ENCODE measurements at places on chromosomes 3 and 15.

DNA sequence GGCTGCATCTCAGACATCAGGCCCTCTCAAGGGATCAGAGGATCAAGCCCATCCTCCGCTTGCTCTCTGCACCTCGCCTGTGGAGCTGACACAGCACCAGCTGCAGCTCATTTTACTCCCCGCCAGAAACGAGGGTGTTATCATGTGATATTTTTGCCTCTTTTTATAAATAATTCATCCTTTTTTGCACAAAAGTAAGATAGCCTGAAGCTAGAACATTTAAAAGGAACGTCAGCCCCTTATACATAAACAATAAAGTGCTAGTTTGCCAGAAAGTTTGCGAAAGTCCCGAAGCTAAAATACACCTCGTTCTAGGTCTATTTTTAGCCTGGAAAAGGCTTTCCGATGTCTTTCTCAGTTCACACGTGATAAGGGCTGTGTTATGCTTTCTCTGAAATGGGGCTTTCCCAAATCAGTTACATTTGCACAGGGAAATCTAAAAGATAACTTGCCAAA, 9.6 kb upstream of the FAM174B start:
- peak; percentile 31 for DNase-seq

- DNase-seq, result no peak
Measured at GRCh38 chr3:192642651-192643050, 84.7 kb downstream of the FGF12 start.

GRCh38 chr3:18066899-18067582, 324.6 kb upstream of the TBC1D5 start:
- no peak for DNase-seq

DNA sequence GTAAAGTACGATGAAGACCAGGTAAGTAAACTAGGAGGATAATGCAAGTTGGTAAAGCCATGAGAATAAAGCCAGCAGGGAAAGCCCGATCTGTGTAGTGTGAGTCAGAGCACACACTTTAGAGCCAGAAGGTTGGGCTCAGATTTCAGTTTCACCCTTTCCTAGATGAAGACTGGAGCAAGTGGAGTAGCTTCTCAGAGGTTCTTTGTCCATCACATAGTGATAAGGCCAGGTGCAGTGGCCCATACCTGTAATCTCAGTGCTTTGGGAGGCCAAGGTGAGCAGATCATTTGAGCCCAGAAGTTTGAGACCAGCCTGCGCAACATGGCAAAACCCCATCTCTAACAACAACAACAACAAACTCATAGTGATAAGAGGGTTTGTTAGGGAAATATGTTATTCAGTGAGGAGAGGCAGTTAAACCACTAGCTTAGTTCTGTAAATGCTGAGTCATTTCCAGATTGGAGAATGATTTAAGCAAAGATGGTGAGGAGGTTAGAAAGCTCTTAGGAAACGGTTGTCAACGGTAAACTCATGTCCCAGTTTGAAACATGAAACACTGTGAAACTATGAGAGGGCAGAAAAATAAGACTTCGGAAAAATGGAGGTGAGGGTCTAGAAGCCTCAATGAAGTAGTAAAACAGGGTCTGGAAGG, 39.0 kb downstream of the IL12A start:
- DNase-seq, result peak; percentile 73

- no peak for DNase-seq
Measured at GRCh38 chr3:139263798-139264197, 80.0 kb upstream of the MRPS22 start.

- DNase-seq, result no peak
Measured at GRCh38 chr3:168061332-168061996, 34.3 kb downstream of the GOLIM4 start.

DNA sequence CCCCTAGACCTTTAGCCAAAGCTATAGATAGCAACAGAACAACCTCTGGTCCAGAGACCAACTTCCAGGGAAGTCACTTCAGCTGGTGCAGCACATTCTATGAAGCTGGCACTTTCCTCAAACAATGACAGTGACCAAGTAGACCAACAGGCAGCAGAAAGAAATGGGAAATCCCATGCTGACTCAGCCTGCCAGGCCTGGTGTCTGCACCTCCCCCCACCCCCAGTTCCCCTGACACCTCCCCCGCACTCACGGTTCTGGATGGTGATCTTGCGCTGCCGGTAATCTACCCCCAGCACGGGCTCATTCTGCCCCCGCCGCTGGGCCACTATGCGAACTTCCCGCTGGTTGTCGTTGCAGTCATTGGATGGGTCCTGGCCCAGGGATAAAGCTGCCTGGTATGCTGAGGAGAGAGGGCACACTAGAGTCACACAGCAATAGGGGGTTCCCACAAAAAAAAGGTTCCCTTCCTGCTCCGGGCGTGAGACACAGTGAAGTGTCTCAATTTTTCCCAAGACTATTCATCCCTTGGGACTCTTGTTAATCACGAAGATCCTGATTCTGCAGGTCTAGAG, 17.0 kb downstream of the ILDR1 start:
- DNase-seq, result no peak

GRCh38 chr3:115513416-115513800, 109.9 kb upstream of the GAP43 start:
- no peak for DNase-seq

DNA sequence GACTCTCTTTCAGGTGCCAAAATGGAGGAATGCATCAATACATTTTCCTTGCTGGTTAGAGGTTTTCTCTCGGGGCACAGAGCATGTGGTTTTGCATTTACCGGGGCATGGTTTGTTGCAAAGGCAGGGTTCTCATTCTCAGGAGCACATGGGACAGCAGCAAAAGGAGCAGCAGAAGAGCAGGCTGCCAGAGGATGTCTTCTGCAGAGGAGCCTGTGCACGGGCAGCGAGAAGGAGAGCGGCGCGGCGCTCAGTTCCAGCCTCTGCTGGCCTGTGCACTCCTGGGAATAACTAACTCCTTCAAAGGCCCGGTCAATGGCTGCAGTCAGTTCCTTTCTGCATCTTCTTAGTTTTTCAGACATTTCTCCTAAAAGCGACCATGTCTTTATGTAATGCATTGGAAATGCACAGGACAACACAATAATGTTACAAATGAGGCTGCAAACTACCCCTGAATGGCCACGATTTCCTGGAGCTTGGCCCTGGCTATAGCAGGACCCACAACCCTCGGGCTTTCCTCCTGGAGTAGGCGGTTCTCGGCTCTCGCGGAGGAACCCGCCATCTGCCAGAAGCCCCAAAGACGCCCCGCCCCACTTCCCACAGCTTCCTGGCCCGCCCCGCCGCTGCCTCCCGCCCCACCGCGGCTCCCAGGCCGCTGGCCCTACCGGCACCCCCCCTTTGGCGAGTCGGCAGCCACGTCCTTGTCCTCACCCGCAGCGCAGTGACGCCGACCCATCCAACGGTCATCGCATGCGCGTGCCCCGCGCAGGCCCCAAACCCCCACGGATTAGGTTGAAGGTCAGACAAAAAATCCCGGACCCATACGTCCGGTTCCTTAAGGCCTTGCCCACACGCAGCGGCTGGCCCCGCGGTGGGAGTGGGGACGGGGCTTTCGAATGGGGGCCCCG, at the start of gene C3orf62:
TSS of gene C3orf62 (minus strand) at position 758 of the 908 bp plus-strand sequence. CDS start at position 398, 360 bp downstream.
- peak; percentile 78 for DNase-seq

- no peak for DNase-seq
Measured at GRCh38 chr3:39573392-39573791, 105.9 kb downstream of the MOBP start.

DNA sequence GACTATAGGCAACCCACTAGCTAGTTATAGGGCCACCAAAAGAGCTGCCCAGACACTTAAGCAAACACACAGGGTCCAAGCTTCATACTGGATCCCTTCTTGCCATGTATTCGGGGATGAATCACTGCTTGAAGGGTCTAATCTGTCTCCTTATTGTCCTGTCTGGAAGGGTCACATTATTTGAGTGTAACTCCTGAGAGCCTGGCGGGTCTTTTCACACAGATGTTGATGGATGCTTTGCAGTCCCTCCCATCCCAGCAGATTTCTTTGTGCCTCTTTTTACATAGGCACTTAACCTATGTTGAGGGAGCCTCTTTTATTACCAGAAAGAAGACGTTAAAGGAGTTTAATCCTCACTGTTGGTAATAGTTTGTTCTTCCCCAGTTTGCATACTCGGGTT, 56.6 kb downstream of the BBX start:
- DNase-seq, result no peak

DNA sequence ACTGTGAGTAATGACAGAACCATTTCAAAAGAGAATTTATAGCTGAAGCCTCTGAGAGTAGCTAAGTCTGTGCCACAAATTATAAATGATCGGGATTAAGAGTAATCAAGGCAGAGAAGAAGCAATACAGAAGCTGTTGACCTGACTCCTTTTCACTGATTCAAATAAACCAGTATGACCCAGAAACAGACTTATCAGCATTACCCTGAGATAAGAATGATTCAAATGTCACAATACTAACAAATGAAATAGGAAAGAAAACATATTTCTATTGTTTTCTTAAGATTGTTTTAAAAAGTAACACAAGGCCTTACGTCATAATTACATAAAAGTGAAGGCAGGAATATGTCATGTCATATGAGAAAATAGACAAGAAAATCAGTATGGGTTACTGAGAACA, 1534.6 kb downstream of the SI start:
- no peak for DNase-seq

DNA sequence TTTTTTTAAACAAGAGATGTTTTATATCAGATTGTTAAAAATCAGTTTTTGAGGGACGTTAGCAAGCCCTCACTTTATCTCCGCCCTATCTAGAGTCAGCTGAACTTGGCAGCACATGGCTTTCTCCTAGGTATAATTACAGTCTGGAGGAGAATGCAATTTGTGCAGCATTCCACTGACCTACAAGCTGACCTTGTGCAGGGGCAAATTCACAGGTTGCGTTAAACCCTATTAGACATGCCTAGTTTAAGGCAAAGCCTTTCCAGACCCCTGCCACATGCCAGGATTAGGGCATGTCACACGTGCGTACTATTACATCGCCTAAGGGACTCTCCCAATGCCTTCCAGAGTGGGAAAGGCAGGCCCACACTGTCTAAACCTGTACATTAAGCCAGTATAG, 224.0 kb downstream of the GREM1 start:
- no peak for DNase-seq

- no peak for DNase-seq
Measured at GRCh38 chr3:46844881-46845312, 18.3 kb downstream of the MYL3 start.

- DNase-seq, result peak; percentile 73
Measured at GRCh38 chr3:120438665-120439370, 12.0 kb downstream of the FSTL1 start.

DNA sequence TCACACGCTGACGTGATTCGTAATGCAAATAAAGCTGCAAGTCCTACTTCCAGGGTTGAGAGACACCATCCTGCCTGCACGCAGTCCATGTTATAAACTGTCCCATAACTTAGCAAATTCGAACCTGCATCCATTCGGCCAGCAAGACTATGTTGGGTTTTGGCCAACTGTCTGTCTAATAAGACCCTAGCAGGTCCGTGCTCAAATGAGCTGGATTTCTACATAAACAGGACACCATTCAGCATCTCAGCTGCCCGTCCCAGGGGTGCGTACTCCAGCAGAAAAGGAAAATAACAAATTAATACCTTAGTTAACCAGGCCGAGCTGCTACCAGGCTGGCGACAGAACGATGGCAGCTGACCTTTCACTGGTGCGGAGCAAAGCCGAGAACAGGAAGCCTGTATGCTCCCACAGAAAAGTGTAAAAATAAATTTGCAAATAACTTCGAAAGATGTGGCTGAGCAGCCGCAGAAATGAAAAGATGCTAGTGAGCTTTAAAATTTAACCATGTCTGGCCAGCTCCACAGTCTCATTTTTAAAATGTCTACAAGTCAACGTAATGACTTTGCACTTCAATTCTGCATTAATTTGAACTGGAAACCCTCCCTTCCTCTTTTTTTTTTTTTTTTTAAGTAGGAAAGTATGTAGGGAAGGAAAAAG, 97.1 kb upstream of the SNRPA1 start:
- DNase-seq, result no peak

- no peak for DNase-seq
Measured at GRCh38 chr3:44111482-44111881, 130.2 kb upstream of the TOPAZ1 start.
